ENCODE measurements at places on chromosomes 3 and 15. TPM values are rescaled to one million over a fixed set of nuclear protein-coding genes. Genes with fewer than 3 reads are reported as not detected.

GRCh38 chr3:58612830-58613229 lies 35.6 kb upstream of the FAM107A start:
- no peaks in the 10 kb centered on the region for H3K36me3 ChIP-seq
- H3K27ac ChIP-seq: no peak overlapping the region
- peaks cover 2% of the 10 kb centered on the region for H3K27me3 ChIP-seq
- peaks cover 10% of the 10 kb centered on the region for H3K4me1 ChIP-seq

GRCh38 chr15:69983696-69984265 lies 113.9 kb downstream of the TLE3 start:
- H3K27me3 ChIP-seq: peaks cover 53% of the 10 kb centered on the region
- no peaks in the 10 kb centered on the region for H3K36me3 ChIP-seq
- H3K4me3 ChIP-seq: no peak overlapping the region
- peaks cover 4% of the 10 kb centered on the region for H3K4me1 ChIP-seq
- no peak for DNase-seq
- H3K27ac ChIP-seq: no peak overlapping the region

DNA sequence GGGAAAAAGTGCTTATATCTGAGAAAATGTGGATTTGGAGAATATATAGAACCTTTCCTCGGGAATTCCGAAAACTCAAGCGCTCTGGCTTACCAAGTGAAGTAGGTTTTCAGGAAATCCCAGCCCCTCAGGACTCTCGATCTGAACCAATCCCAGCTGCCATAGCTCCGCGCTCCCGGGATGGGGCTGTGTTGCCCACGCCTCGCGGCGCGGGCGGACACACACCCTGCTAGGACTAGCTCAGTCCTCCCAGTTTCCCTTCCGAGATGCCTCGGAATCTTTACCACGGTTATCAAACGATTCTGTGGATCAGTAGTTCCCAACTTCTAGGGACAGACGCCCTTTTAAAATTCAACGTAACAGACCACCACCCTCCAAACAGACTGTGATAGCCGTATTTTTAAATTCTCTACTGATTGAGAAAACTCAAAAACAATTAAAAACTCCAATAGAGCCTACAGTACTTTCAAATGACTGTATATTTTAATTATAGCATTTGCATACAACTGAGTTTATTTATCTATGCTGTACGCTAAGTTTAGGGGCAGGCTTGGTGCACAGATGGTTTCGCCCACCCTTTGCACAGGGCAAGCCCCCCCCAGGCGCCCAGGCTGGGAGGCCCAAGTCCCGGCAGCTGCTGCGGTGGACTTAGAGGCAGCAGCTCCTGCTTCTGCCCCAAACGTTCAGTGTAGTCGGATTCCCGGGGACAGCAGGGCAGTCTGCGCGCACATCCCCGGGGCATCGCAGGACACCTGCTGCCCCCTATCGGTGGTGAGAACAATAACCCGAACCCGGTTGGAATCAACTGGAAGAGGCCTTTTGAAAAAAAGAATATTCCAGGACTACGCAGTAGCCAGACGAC lies 52.3 kb downstream of the CCDC54 start:
- H3K4me3 ChIP-seq: peak overlapping the region; percentile 91
- H3K27me3 ChIP-seq: peaks cover 26% of the 10 kb centered on the region
- H3K4me1 ChIP-seq: peaks cover 22% of the 10 kb centered on the region
- peak; percentile 81 for DNase-seq

DNA sequence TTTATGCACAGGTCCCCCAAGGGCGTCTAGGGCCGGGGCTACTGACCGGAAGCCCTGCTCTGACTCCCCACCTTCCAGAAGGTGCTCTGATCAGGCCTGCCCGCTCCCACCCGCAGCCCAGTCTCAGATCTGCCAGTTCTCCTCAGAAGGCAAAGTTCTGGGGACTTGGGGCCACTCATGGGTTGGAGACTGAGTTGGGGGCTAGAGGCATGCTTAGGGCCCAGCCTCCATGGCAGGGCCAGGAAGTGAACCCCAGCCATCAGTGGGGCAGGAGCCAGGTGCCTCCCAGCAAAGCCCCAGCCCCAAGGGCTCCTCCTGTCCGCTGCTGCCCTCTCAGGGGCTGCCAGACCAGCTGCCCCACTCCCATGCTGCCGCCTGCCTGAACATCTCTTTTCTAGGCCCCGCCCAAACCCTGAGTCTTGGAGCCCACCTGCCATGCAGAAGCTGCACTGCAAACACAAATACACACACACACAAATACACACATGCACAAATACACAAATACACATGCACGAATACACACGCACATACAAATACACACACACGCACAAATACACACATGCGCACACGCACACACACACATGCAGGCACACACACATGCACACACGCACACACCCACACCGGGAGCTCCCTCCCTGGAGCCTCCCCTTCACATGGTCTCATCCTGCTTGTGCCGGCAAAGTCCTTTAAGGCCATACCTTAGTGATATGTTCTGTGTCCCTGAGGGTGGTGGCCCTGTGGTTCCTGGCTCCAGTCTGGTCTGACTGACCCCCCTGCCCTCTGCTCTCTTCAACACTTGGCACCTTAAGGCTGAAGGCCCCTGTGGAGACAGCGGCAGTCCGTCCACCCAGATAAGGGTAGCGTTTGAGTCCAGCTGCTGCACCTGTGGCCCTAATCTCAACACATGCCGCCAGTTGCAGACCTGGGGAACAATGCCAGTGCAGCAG lies 59.2 kb upstream of the KLF13 start:
- H3K4me1 ChIP-seq: peaks cover 4% of the 10 kb centered on the region
- no peak overlapping the region for H3K27ac ChIP-seq
- no peaks in the 10 kb centered on the region for H3K27me3 ChIP-seq
- no peaks in the 10 kb centered on the region for H3K36me3 ChIP-seq

The SGO1 gene
- 18.8 TPM for total RNA-seq

The HTR3E gene
- total RNA-seq: not detected

The NEK10 gene
- total RNA-seq: 1.4 TPM

DNA sequence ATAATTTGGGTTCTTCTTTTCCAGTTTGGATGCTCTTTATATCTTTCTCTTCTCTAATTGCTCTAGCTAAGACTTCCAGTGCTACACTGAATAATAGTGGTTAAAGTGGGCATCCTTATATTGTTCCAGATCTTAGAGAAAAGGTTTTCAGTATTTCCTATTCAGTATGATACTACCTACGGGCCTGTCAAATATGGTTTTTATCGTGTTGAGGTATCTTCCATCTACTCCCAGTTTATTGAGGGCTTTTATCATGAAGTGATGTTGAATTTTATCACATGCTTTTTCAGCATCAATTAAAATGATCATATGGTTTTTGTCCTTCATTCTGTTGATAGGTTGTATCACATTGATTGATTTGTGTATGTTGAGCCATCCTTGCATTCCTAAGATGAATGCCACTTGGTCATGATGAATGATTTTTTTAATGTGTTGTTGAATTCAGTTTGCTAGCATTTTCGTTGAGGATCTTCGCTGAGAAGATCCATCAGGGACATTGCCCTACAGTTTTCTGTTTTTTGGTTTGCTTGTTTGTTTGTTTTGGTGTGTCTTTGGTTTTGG lies 3.0 kb upstream of the LRRC34 start:
- H3K4me3 ChIP-seq: no peak overlapping the region
- H3K36me3 ChIP-seq: no peaks in the 10 kb centered on the region
- DNase-seq: no peak

DNA sequence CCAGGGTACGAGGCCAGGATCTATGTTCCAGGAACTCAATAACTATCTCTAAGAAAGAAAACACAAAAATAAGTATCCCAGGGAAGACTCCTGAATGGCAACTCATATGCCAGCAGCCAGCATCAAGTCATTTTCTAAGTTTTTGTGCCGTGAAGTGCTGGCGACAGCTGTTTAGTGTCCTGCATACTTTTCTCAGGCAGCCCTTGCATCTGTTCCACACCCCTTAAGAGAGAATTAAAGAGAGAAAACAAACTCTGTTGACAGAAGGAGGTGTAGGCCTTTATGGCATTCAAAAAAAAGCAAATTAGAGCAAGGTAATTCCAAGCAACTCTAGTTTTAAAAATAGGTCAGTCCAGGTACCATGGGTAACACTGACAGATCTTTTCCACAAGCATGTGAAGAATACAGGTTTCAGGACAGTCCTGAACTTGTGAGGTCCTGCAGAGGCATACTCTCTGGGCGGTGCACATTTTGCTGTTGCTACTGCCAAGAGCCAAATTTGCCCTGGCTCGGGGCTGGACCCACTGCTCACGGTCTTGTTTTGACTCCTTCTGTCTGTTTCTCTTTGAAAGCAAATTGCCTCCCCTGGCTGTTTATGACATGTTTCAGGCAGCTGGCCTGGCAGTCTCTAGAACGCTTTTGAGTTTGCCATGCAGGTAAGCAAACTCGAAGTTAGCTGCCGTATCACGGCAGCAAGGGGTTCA lies 252.1 kb upstream of the ADAMTS9 start:
- peaks cover 16% of the 10 kb centered on the region for H3K4me1 ChIP-seq
- H3K27ac ChIP-seq: no peak overlapping the region
- no peak for DNase-seq
- peaks cover 3% of the 10 kb centered on the region for H3K27me3 ChIP-seq

- H3K27ac ChIP-seq: no peak overlapping the region
- no peaks in the 10 kb centered on the region for H3K27me3 ChIP-seq
- DNase-seq: no peak
- no peak overlapping the region for H3K4me3 ChIP-seq
- peaks cover 25% of the 10 kb centered on the region for H3K4me1 ChIP-seq
Measured at GRCh38 chr15:80487839-80488390, 83.7 kb downstream of the ARNT2 start.

The ISLR gene
- total RNA-seq: 41.6 TPM

The RTP1 gene
- total RNA-seq: not detected

- no peak overlapping the region for H3K4me3 ChIP-seq
- H3K27me3 ChIP-seq: no peaks in the 10 kb centered on the region
- no peaks in the 10 kb centered on the region for H3K4me1 ChIP-seq
- no peaks in the 10 kb centered on the region for H3K36me3 ChIP-seq
Measured at GRCh38 chr15:94451466-94451865, 220.1 kb downstream of the MCTP2 start.

- H3K36me3 ChIP-seq: no peaks in the 10 kb centered on the region
Measured at GRCh38 chr3:123620343-123620742, 35.5 kb upstream of the HACD2 start.

DNA sequence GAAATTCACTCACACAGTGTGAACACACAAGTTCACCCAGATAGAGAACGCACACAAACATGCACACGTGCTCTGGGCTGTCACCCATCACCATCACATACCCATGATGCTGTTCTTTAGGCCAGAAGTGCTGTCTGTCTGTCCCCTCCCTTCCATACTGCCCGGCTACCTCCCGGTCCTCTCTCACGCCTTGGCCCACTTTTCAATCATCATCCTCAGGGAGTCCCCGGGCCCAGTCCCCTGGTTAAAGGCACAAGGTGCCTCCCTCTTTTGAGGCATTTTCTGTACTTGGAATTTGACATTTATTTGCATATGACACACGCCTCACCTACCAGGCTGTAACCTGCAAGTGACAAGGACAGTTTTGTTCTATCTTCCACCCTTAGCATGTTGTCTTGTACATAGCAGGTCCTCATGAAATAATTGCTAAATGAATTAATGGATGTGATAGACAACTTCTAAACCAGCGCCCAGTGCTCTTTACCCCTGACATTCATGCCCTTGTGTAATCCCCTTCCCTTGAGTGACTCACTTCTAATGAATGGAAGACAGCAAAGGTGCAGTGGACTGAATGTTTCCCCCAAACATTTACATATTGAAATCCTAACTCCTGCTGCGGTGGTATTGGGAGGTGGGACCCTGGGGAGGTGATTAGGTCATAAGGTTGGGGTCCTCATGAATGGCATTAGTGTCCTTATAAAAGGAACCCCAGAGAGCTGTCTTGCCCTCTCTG lies 73.9 kb upstream of the ADPGK start:
- H3K36me3 ChIP-seq: no peaks in the 10 kb centered on the region
- H3K27ac ChIP-seq: no peak overlapping the region
- no peak for DNase-seq
- H3K27me3 ChIP-seq: peaks cover 12% of the 10 kb centered on the region
- H3K4me3 ChIP-seq: no peak overlapping the region
- H3K4me1 ChIP-seq: no peaks in the 10 kb centered on the region

The KLHL6 gene
- not detected for total RNA-seq

The MEIS2 gene
- 152 TPM for total RNA-seq

DNA sequence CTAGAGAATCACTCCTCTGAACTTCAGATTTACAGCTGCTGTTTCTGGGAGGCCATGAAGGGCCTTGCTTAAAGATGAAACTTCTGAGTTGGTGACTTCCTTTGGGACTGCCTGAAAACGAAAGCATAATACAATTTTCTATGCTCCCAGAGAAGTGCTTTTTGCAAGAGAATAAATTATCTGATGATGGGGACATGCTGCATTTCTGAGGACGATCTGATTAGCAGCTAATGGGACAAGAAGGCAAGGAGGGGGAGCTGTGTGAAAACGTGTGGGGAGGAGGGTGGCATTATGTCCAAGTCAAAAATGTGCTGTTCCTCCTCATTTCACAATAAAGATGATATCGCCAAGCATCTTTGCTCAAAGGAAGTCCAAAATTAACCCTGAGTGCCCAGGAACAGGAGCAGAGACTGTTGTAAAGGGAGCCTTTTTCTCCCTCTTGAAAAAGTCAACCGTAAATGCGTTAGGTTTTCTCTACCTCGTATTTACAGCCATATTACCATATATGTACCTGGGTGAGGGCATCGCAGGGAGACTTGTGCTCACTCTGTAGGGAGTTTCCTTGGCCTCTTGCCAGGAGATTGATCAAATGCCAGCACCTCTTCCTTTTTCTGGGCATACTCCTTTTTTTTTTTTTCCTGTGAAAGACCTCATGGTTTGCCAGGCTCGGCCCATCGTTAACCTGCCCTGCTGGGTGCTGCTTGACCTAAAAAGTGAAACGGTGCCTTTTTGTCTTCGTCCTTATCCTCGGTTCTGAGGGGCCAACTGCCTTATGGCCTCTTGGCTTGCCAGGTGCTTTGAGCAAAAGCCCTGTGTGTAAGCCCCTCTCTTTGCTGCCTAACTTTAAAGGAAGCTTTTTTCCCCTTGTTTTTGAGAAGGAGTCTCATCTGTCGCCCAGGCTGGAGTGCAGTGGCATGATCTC lies 11.5 kb downstream of the ITPR1 start:
- peaks cover 56% of the 10 kb centered on the region for H3K4me1 ChIP-seq
- H3K27ac ChIP-seq: no peak overlapping the region
- H3K27me3 ChIP-seq: no peaks in the 10 kb centered on the region
- DNase-seq: no peak

- no peak overlapping the region for H3K27ac ChIP-seq
- H3K27me3 ChIP-seq: no peaks in the 10 kb centered on the region
- no peaks in the 10 kb centered on the region for H3K36me3 ChIP-seq
- DNase-seq: no peak
- peaks cover 23% of the 10 kb centered on the region for H3K4me1 ChIP-seq
- H3K4me3 ChIP-seq: peak overlapping the region; percentile 1
Measured at GRCh38 chr3:114758831-114759699, 388.0 kb downstream of the ZBTB20 start.

The RETNLB gene
- total RNA-seq: 1.1 TPM

GRCh38 chr15:79314186-79314585 lies 3.3 kb downstream of the TMED3 start:
- H3K27me3 ChIP-seq: peaks cover 15% of the 10 kb centered on the region
- peaks cover 18% of the 10 kb centered on the region for H3K4me1 ChIP-seq
- peaks cover 59% of the 10 kb centered on the region for H3K36me3 ChIP-seq
- peak overlapping the region; percentile 98 for H3K27ac ChIP-seq
- peak overlapping the region; percentile 95 for H3K4me3 ChIP-seq

The CCR8 gene
- 1.2 TPM for total RNA-seq
